K562 (cell line): ENCODE measurements at places on chromosomes 1 and 21.

DNA sequence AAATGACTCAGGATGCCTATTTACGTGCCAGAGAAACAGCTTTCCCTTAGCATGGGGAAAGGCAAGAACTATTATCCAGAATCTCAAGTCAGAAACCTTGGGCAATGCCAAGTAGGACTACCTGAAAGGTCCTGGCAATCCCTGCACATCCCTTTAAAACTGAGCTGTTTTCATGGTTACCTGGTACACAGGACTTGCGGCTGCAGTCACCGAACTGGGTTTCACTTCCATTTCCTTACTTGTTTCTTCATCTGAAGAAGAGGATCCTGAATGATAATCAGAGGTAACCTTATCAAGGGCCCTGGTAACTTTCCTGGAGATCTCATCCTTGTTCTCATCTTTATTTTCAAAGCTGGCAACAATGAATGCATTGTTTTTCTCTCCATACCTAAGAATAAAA lies 14.3 kb downstream of the BTG3 start:
- no peak for DNase-seq
- H3K4me3 ChIP-seq: no peak overlapping the region
- H3K27ac ChIP-seq: no peak overlapping the region

DNA sequence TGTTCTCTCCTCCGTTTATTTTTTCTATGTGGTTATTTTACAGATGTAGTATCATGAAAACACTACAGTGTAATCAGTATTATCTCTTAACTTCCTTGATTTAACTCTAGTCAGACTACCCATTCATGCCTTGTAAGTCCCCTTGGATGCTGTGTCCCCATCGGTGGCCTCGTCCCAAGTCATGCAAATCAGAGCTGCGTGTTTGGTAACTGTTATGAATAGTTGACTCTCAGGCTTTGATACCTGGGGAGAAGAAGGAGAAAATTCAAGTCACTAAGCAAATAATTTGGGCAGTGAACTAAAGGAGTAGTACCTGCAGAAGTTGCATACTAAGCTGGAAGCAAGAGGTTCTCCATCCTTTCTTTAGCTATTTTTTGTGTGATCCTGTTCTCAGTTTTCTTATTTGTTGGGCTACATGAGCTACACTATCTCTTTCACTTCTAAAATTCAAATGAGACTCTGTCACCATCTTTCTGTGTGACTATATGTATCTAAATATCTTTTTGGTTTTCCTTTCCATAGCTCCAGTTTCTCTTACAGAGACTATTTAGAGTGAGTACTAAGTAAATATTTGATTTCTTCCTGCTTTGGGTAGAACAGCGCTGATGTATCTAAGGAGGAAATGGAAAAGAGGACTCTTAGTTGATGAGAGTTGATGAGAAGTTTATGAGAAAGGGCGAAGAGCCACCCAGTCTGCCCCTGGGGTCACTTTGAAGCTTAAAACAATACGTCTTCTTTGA lies 50.9 kb downstream of the VANGL2 start:
- H3K27ac ChIP-seq: no peak overlapping the region
- no peak for DNase-seq
- no peaks in the 10 kb centered on the region for H3K27me3 ChIP-seq
- H3K4me3 ChIP-seq: no peak overlapping the region
- H3K4me1 ChIP-seq: no peaks in the 10 kb centered on the region; the same call in 1 of the 2 replicates

GRCh38 chr1:62841587-62842169 lies 57.7 kb downstream of the ATG4C start:
- H3K27ac ChIP-seq: no peak overlapping the region
- peak; percentile 52 for DNase-seq
- no peaks in the 10 kb centered on the region for H3K27me3 ChIP-seq

DNA sequence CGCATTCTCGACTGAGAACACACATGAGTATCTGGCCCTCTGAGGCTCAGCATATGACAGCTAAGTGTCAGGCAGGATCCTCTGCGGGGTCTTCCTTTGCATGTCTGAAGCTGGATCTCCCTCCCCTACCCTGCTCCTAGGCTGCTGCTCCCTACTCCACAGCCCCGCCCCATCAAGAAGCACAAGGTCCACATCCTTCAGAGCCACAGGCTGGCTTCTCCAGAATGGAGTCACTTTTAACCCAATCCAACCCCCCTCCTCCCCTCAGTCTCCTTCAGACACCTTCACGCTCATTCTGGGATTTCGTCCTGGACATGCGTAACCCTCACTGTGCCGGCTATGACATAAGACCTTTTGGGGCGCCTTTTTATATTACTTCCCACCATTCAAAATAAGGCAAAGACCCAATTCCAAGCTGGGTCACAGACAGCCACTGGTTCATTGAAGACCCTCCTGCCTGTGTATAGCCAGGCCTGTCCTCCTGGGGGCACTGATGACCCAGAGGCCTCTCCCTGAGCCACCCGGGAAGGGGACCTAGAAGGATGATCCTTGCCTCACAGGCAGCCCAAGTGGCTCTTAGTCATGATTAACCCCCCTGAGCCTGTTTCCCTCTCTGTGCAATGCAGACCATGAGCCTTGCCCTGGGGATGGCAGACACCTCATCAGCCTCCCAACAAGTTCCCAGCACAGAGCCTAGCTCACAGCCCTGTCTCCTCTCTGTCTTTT lies 4.7 kb downstream of the ADGRB2 start:
- no peak overlapping the region for H3K4me3 ChIP-seq
- no peaks in the 10 kb centered on the region for H3K36me3 ChIP-seq
- DNase-seq: no peak
- no peak overlapping the region for H3K27ac ChIP-seq
- H3K4me1 ChIP-seq: peaks cover 43% of the 10 kb centered on the region

- no peak overlapping the region for H3K4me3 ChIP-seq
- no peaks in the 10 kb centered on the region for H3K36me3 ChIP-seq
- no peak for DNase-seq
- no peaks in the 10 kb centered on the region for H3K4me1 ChIP-seq
- H3K27me3 ChIP-seq: peaks cover 1% of the 10 kb centered on the region; the same call in 1 of the 3 replicates
Measured at GRCh38 chr1:231481289-231481688, 47.2 kb upstream of the TSNAX start.

- DNase-seq: peak; percentile 87
- peaks cover 6% of the 10 kb centered on the region; the same call in 1 of the 2 replicates for H3K27me3 ChIP-seq
- H3K4me1 ChIP-seq: peaks cover 9% of the 10 kb centered on the region; the same call in 1 of the 2 replicates
- no peaks in the 10 kb centered on the region for H3K36me3 ChIP-seq
- H3K4me3 ChIP-seq: no peak overlapping the region
- no peak overlapping the region; the same call in 2 of the 3 replicates for H3K27ac ChIP-seq
Measured at GRCh38 chr1:21963477-21964217, 13.2 kb upstream of the CELA3B start.

GRCh38 chr1:247246325-247247115 lies 9.4 kb upstream of the VN1R5 start:
- H3K27ac ChIP-seq: no peak overlapping the region
- H3K4me3 ChIP-seq: no peak overlapping the region
- no peaks in the 10 kb centered on the region for H3K4me1 ChIP-seq
- H3K36me3 ChIP-seq: no peaks in the 10 kb centered on the region

DNA sequence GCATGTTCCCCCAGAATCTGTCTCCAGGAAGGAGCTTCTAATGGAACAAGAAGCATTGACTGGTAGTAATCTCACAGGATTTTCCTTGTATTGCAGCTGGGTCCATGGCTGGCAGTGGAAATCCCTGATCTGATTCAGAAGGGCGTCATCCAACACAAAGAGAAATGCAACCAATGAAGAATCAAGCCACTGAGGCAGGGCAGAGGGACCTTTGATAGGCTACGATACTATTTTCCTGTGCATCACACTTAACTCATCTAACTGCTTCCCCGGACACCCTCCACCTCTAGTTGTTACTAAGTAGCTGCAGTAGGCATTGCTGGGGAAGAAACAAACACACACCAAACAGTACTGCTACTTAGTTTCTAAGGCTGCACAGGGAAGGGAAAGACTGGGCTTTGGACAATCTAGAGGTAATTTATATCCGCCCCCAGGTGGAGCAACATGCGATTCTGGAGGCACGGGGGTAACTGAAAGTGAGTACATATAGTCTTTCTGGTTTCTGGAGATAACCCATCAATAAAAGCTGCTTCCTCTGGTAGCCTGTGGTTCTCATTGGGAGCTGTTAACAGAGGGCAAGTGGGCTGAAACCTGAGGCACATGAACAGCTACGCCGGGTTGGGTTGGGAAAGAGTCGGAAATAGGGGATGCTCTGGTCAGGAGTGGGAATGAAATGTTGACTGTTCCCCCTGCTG lies 837 bp upstream of the USP21 start:
- no peaks in the 10 kb centered on the region for H3K27me3 ChIP-seq
- DNase-seq: no peak
- H3K27ac ChIP-seq: peak overlapping the region; percentile 58

DNA sequence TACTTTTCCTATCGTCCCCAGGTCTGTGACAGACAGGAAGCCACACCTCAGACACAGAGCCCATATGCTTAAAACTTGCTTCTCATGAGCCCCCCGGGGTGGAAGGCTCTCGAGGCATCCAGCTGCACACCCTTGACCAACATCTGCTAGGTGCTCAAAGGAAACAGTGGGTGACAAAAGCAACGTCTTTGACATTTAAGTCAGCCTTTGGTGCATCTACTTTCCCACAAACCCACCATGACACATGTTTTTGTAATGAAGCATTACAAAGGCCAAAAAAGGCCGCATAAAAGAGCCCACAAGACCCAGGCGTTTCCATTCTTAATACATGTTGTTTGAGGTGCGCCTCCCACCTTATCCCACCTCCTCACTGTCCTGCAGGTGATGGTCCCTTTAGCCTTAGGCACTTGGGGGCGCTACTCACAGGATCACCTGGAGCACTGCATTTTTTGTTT lies 11.8 kb upstream of the FASLG start:
- H3K27me3 ChIP-seq: no peaks in the 10 kb centered on the region
- no peak for DNase-seq
- no peak overlapping the region for H3K4me3 ChIP-seq
- H3K27ac ChIP-seq: no peak overlapping the region
- H3K4me1 ChIP-seq: peaks cover 14% of the 10 kb centered on the region; the same call in 2 of the 3 replicates
- no peaks in the 10 kb centered on the region for H3K36me3 ChIP-seq

GRCh38 chr1:1573843-1574720 lies 581 bp downstream of the SSU72 start:
- no peaks in the 10 kb centered on the region; the same call in 2 of the 3 replicates for H3K27me3 ChIP-seq
- peak; percentile 82 for DNase-seq
- H3K4me3 ChIP-seq: peak overlapping the region; percentile 100
- H3K27ac ChIP-seq: peak overlapping the region; percentile 99
- H3K4me1 ChIP-seq: peaks cover 38% of the 10 kb centered on the region

DNA sequence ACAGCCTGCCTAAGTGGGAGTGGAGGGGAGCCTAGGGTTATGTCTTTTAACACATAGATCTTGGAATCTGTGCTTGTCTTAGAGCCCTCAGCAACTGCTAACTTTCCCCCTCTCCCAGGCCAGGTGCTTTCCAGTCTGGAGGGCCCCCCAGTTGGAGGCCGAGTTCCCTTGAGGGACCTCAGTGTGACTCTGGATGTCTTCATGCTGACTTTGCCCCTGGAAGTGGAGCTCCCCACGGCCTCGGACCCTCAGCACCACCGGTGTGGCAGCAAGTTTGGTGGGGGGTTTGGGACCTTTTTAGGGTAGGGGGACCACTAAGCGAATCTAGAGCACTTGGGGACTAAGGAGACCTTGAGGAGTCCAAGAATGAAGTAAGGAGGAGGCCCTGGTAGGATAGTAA lies 22.9 kb downstream of the HYI start:
- peaks cover 83% of the 10 kb centered on the region; the same call in 2 of the 3 replicates for H3K36me3 ChIP-seq
- DNase-seq: no peak
- peaks cover 3% of the 10 kb centered on the region; the same call in 1 of the 2 replicates for H3K4me1 ChIP-seq
- no peak overlapping the region for H3K4me3 ChIP-seq

- H3K4me3 ChIP-seq: no peak overlapping the region
- no peak overlapping the region for H3K27ac ChIP-seq
- H3K36me3 ChIP-seq: no peaks in the 10 kb centered on the region
- H3K27me3 ChIP-seq: no peaks in the 10 kb centered on the region
Measured at GRCh38 chr1:99965646-99966375, 4.0 kb upstream of the SLC35A3 start.

DNA sequence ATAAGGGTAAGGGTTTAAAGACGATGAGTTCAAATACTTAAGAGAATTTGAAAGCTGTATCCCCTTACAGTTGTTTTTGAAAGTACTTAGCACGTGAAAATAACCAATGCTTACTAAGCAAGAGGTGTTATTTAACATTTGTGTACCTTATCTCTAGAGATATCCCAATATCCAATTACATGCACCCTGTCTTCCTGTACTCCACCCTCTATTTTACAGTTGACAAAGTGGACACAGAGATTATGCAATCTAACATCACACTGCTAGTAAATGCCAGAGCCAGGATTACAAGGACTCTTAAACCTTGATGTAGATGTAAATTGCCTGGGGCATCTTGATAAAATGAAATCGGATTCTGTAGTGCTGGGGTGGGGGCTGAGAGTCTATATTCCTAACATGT lies 72.0 kb downstream of the GDAP2 start:
- H3K27me3 ChIP-seq: no peaks in the 10 kb centered on the region
- no peak for DNase-seq
- H3K4me3 ChIP-seq: no peak overlapping the region
- no peaks in the 10 kb centered on the region for H3K36me3 ChIP-seq

GRCh38 chr1:67723620-67724019 lies 38.6 kb downstream of the GADD45A start:
- no peaks in the 10 kb centered on the region for H3K27me3 ChIP-seq
- H3K27ac ChIP-seq: peak overlapping the region; percentile 49; the same call in 2 of the 3 replicates
- H3K4me1 ChIP-seq: peaks cover 10% of the 10 kb centered on the region; the same call in 1 of the 2 replicates
- H3K4me3 ChIP-seq: no peak overlapping the region
- no peaks in the 10 kb centered on the region for H3K36me3 ChIP-seq

- H3K4me1 ChIP-seq: peaks cover 1% of the 10 kb centered on the region; the same call in 1 of the 2 replicates
- peaks cover 57% of the 10 kb centered on the region for H3K27me3 ChIP-seq
- no peak for DNase-seq
- no peak overlapping the region for H3K4me3 ChIP-seq
- no peaks in the 10 kb centered on the region for H3K36me3 ChIP-seq
Measured at GRCh38 chr1:5752746-5753548, 239.3 kb downstream of the NPHP4 start.

DNA sequence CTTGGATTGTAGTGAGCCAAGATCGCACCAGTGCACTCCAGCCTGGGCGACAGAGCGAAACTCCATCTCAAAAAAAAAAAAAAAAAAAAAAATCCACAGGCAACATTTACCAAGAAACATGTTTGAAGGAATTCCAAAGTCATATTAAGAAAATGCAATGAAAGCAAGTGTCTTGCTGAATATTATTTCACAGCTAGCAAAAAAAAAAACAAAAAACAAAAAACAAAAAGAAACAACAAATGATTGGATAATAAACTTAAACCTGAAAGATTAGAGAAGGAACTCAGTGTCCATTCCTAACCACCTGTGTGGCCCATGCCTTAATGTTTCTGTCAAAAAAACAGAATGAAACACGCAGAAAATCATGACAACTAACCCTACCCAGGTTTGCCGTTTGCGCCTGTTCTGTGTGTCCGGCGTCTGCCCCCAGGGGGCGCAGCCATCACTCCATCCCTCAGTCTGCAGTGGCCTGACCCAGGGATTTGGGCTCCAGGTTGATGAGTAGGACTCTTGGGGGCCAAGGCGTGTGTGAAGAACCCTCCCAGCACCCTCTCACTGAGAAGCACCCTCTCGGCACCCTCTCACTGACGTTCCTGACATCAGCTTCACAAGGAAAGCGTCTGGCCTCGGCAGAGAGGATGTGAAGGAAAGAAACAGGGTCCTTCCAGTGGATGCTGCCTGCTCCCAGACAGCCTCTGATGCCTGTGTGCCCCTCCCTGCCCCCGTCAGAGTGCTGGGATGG lies 19.2 kb upstream of the PTTG1IP start:
- peak; percentile 78 for DNase-seq
- H3K27ac ChIP-seq: no peak overlapping the region
- no peak overlapping the region for H3K4me3 ChIP-seq
- no peaks in the 10 kb centered on the region for H3K36me3 ChIP-seq
- peaks cover 87% of the 10 kb centered on the region for H3K27me3 ChIP-seq

- H3K27me3 ChIP-seq: peaks cover 33% of the 10 kb centered on the region
- DNase-seq: peak; percentile 48
- no peaks in the 10 kb centered on the region for H3K36me3 ChIP-seq
- H3K27ac ChIP-seq: no peak within 1 kb of the TSS
Measured at GRCh38 chr1:20588634-20589225, at the start of gene CDA. CDA (plus strand) TSS chr1:20589097; CDS start chr1:20589130, 33 bp downstream.
